ENCODE measurements at places on chromosomes 16 and 17.

DNA sequence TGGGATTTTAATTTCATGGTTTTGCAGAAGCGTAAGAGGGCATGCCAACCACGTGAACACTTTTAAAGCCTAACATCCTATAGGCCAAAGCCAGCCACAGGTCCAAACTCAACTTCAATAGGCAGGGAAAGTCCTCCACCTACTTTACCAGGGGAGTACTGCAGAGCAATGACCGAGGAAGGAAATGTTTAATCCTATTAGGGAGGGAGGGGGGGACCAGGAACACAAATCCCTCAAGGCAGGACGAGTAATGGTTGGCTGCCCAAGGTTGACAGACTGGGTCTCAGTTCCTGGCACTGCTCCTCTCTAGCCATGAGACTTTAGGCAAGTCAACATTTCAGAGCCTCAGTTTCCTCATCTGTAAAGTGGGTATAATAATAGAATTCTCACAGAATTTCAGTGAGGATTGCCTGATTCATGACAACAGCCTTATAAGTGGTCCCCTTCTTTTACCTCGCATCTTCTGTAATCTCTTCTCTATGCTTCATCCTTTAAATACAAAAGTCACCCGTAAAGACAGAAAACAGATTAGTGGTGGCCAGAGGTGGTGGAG, 315.8 kb downstream of the HAPSTR1 start:
- DNase-seq: no peak

DNA sequence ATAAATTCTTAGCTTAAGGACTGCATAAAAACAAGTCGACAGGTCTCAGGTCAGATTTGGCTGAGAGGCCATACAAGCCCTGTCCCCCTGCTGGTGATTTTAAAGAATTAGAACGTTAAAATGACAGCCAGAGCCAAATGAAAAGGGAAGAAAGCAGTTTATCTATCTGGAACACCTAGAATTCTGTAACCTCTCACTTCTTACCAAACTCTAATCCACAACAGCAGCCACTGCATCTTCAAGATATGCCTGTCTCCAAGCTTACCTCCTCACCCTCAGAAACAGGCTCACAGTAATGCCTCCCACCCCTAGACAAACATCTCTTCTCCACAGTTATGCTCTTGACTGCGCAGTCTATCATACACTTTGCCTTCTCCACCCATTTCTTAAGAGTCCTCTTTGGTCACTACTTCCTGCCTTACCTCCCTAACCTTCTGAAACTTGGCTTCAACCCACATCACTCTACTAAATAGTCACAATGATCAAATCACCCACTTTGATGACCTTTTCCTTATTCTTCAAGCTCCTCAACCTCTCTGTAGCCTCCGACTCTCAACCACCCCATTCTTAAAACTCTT, 14.2 kb downstream of the ANKFY1 start:
- no peak for DNase-seq

DNA sequence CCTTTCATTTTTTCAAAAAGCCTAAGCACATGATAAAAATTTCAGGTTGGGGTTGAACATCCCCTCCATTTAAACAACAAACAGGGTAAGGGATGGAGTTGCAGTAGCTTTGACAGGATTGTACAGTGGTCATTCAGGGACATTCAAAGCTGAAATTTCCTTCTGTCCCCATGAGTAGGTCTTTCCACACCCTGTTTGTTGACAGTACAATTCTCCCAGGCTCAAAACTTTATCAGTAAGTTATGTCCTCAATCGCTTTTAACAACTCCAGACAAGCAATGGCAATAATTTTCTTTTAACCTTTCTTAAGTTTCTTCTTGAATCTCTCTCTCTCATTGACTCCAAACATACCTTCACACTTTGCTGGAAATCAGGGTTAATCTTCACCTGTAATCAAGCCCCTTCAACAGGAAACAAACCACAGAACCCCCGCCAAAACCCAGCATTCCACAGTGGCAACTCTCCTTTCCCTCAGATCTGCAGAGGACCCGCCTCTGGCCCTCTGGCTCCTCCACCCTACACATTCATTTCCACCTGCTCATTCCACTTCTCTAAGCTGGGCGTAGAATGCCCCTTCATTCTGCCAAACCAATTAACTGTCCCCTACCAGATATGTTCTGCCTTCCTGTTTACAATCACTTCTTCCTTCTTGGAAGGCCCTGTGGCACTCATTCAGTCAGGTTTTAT, 20.7 kb downstream of the TXNDC11 start:
- DNase-seq: no peak

- DNase-seq: no peak
These were observed 5.9 kb downstream of the UQCRC2 start for GRCh38 chr16:21959050-21959449.

GRCh38 chr16:21218153-21218552, 6.8 kb upstream of the ZP2 start:
- DNase-seq: no peak

DNA sequence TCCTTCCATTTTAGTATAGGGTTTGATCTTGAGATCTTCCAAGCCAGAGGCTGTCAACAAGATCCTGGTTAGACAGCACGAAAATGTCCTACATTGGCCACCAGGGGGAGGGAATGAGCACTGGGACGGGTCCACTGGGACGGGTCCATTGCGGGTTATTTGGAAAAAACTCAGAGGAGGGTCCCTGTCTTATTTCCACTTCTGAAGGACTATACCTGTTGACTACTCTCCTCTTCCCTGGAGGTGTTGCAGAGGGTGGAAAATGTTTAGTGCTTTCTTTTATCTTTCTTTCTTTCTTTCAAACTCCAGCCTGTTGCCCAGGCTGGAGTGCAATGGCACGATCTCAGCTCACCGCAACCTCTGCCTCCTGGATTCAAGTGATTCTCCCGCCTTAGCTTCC, 2.5 kb downstream of the TTLL6 start:
- DNase-seq: peak; percentile 29

DNA sequence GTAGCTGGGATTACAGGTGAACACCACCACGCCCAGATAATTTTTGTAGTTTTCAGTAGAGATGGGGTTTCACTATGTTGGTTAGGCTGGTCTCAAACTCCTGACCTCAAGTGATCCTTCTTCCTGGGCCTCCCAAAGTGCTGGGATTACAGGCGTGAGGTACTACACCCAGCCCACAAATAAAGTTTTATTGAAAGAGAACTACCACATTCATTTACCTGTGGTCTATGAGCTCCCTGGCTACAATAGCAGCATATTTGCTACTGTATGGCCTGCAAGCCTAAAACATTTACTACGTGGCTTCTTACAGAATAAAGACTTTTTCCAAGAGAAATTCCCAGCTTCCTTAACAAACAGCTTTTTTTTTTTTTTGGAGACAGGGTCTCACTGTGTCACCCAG, 3.4 kb downstream of the METTL9 start:
- DNase-seq: no peak

DNA sequence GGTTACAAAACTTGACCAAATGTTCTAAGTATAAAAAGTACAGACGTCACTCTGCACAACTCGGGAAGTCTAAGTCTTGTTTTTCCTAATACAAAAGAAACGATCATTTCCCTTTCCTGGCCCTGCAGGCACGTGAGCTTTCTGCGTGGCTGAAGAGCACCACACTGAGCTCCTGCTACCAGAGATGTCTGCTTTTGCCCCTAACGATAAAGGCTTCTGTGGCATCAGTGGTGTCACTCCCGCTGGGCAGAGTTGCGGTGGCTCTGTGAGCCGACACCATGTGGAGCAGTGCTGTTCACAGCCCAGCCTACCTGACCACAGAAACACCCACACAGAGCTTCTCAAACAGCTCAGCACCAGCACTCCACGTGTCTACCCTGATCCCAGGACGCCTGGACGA, 20.5 kb downstream of the EMC8 start:
- no peak for DNase-seq

DNA sequence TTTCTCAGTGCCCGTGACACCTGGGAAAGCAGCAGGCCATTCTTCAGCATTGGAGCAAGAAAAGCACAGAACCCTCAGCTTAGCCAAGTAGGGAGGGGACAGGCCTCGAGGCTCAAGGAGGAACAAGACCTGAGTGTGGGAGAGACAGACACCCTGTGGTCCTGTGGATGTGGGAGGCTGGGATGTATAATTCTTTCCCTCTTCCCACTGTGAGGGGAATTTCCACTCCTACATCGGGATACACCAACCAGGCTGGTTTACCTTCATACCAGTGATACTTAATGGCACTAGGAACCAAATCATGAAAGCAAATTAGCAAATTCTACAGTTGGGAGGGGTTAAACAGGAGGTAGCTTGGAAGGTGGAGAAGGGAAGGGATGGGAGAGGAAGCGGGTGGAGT, 41.7 kb downstream of the LYRM1 start:
- no peak for DNase-seq

DNA sequence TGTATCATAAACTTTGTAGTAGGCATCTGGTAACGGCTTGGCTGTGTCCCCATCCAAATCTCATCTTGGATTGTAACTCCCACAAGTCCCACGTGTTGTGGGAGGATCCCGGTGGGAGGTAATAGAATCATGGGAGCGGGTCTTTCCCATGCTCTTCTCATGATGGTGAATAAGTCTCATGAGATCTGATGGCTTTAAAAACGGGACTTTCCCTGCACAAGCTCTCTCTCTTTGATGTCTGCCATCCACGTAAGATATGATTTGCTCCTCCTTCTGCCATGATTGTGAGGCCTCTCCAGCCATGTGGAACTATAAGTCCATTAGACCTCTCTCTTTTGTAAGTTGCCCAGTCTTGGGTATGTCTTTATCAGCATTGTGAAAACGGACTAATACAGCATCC, 248.7 kb downstream of the SNX29 start:
- DNase-seq: no peak

- no peak for DNase-seq
These were observed 90.9 kb downstream of the CCDC182 start for GRCh38 chr17:57654040-57654775.

DNA sequence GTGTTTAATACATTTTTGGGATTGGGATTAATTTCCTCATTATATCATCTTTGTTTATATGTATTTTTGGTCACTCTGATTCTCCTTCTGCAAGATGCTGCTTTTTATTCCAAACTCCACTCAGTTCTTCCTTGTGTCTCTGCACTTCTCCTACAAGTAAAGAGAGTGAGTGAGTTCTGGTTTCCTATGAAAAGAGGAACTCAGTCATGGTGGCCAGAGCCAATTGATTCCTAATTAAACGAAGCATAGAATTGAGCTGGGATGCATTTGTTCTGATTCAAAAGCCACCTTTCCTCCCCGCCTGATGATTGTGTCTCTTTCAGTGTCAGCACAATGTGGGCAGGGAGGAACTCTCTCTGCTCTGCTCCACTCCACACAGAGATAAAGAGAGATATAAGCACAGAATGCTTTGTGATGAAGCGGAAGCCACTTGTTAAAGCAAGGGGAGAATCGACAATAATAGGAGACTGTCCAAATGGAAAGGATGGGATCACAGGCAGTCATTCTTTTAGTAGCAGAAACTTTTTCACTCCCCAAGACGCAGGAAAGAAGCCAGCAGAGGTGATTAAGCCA, 121.3 kb upstream of the GOT2 start:
- no peak for DNase-seq

DNA sequence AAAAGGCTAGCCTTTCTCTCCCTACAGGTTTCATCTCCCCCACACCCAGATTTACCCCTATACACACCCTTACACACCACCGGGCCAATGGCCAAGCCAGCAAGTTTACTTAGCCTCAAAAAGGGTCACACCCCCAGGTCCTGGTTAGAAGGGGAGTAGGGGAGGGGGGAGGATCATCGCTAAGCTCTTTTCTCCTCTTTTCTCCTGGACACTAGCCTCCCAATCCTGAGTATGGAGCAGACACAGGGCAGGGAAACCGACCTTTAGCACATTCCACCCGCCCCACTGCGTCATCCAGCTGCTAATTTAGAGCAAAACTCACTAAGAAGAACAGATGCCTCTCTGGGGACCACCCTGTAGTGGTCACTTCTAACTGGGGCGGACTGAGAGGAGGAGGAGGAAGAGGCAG, 4.4 kb downstream of the ACLY start:
- no peak for DNase-seq

- DNase-seq: no peak
These were observed 4.2 kb upstream of the CMTM2 start for GRCh38 chr16:66575060-66575459.

DNA sequence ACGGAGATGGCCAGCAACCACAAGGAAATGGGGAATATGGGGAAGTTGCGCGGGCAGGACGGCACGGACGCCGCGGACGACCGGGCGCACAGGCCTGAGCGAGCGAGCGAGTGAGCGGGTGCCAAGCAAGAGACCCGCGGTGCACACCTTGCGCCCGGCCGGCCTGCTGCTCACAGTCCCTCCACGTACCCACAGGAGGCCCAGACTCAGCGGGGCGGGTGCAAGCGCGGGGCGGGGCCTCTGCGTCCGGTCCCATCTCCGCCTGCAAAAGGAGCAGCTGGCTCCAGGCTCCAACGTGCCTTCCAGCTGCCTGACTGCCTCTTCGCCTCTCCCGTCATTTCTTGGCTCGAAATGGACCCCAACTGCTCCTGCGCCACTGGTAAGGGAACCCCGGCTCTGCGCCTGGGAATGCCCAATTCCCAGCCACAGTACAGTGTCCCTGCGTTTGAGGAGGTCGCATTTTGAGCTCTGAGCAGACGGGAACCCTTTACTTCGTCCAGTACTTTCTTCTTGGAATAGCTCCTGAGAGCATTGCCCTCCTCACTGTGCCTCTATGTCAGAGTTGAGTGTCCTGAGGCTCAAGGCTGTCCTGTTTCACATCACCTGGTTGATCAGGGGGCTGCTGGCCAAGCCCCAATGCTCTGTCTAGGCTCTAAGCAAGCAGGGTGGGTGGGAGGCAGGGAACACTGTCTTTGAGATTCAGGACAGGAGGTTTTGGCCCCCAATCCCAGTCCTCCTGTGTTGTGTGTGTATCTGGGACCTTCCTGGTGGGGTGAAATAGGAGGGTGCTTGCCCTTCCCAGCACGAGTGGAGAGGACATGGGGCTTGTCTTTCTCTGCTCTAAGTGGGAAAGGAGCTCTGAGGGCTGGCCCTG, 8.1 kb upstream of the MT1E start:
- DNase-seq: no peak

DNA sequence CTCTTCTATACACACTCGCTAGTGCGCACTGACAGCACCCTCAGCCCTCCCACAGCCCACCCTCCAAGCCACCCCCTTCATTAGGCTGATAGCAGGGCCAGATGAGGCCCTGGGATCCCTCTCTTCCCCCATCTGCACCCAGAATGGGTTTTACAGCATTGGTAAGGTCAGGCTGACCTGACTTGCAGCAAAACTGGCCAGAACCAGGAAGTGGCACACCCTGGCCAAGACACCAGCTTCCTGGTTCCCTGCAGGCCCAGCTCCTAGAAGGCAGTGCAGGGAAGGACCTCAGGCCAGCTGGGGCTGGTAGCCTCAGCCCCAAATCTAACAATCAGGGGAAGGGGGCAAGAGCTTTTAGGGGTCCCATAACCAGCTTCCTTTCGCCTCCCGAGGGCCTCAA, 50.0 kb upstream of the MRPS23 start:
- DNase-seq: no peak

DNA sequence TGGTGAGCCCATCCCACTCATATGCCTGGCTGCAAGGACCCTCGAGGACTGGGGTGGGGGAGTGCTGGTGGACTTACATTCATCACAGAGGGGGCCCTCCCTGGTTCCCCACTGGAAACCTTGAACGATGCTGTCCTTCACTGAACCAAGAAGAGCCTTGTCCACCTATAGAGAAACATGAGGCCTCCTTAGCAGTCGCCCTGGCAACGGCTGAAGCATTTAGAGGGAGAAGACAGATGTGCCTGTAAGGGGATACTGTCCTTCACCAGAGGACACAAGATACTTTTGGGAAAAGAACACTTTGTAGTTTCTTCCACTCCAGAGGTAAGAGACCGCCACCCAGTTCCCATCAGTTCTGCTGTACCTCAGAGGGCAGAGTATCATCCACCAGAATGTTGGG, 6.5 kb downstream of the HIGD1B start:
- DNase-seq: no peak

GRCh38 chr17:1904273-1905182, 74.7 kb downstream of the RPA1 start:
- no peak for DNase-seq

- peak; percentile 3 for DNase-seq
These were observed 97.7 kb downstream of the CBLN1 start for GRCh38 chr16:49183911-49184310.
